ENCODE measurements at places on chromosomes 5 and 9. TPM values are rescaled to one million over a fixed set of nuclear protein-coding genes. Genes with fewer than 3 reads are reported as not detected.

- no peak for DNase-seq
Measured at GRCh38 chr9:121841771-121842611, 190.6 kb downstream of the DAB2IP start.

DNA sequence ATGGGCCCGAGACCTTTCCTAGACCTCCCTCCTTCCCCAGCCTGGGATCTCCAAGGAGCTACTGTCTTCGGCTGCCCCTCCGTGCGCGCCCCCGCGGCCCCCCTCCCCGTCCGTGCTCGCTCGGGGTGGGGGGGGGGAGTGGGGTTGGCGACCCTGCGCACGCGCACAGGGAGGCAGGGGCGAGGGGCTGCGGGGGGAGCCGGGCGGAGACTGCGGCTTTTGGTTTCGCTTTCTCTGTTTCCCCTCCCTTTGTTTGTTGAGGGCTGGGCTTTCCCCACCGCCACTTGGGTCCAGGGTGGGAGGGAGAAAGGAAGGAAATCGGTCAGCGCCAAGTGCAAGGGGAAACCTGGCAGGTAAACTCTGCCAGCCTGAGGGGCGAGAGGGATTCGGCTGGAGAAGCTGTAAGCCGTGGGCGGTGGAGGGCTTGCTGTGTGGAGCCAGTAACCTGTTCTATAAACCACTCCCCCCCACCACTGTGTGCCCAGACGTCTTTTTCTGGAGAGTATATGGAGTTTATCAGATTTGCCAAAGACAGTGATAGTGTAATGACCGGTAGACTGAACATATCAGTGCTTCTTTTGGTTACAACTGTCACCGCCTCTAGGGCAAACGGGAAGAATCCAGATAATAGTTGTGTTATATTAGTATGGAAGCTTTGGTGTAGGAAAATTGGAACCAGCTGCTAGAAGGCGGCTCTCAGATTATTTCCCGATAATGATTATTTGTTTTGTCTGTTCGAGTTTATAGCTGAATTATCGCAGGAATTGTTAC is 684 bp downstream of the DNAJA1 start:
- peak; percentile 74 for DNase-seq

GRCh38 chr9:108528231-108528630 is 327.6 kb downstream of the ACTL7B start:
- DNase-seq = no peak

DNA sequence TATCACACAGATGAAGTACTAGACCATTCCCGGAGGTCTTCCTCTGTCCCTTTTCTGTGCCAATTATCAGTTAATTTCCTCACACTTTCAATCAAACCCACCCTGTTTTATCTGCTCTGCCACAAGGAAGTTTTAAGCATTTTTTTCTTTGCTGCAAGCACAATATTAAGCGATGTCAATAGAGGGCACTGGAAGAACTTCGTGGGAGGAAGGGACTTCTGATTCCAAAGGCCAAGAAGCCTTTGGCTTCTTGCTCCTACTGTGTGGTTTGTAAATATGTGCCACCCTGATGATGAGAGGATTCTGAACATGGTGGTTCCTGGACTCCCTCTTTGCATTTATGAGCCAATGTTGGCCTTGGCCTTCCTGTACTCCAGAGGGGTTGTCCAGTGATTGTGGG is 1712.5 kb upstream of the C9orf72 start:
- no peak for DNase-seq

DNA sequence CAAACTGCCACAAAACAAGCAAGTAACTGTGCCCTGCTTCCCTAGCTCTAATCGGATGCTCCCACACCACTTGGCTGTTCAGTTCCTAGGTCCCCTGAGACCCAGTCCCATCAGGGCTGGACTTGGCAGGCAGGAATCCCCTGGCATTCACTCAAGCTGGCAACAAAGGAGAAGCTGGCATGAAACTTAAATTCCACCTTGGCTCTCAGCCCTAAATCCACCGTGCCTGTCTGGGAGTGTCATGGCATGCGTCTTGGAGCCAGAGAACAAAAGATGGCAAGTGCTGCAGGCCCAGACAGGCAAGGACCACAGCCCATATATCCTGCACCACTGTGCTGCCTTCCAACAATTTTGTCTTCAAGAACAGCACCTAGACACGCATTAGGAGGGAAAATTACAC is 38.2 kb downstream of the ETF1 start:
- DNase-seq = peak; percentile 31

The FAM169A gene
- 5.3 TPM for total RNA-seq

DNA sequence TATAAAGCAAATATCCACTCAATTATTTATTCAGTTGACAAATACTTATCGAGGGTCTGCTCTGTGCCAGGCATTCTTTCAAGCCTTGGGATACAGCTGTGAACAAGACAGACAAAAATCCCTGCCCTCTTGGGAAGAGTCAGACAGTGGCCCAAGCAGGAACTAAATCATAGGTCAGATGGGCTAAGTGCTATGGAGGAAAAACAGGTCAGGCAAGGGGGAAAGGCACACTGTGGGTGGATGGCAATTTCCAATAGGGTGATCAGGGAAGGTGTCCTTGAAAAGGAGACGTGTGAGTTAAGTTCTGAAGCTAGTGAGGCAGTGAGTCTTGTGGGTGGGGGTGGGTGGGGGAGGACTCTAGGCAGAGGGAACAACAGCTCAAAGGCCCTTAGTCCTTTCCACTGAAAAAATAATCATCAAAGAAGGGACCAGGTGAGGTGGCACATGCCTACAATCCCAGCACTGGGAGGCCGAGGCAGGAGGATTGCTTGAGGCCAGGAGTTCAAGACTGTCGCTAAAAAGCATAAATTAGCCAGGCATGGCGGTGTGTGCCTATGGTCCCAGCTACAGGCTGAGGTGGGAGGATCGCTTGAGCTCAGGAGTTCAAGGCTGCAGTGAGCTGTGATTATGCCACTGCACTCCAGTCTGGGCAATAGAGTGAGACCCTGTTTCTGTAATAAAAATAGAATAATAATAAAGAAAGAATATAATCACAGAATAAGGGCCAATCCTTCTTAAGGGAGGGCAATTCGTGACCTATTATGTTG is 95.2 kb upstream of the CPEB4 start:
- no peak for DNase-seq

DNA sequence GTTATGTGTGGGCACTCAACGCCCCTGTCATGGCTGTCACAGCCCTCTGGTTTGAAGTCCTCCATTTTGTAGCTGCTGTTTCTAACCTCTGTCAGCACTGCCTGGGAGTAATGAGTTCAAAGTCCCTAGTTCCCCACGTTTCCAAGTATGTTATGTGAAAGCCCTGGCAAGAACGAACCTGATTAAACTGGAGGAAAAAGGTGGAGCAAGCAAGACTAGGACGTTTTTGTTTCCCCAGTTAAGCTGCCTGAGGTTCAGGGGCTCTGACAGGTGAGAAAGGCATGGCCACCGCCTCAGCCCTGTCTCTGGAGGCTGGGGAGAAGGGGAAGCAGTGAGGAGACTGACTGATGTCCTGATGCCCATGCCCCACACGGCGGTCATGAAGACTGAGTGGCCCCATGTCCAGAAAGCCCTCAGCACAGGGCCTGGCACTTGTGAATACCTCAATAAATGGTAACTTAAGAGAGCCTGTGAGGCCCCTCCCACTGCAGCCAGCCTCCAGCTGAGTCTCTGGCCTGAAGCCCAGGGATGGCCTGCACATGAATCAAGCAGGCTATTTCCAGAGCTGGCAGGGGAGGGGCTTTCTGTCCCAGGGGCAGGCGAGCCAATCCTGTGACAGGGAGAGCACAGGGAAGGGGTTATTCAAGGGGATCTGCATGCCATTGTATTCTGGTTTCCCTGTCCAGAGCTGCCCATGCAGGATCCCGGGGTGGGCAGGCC is 61.8 kb downstream of the PFDN1 start:
- DNase-seq = peak; percentile 92

DNA sequence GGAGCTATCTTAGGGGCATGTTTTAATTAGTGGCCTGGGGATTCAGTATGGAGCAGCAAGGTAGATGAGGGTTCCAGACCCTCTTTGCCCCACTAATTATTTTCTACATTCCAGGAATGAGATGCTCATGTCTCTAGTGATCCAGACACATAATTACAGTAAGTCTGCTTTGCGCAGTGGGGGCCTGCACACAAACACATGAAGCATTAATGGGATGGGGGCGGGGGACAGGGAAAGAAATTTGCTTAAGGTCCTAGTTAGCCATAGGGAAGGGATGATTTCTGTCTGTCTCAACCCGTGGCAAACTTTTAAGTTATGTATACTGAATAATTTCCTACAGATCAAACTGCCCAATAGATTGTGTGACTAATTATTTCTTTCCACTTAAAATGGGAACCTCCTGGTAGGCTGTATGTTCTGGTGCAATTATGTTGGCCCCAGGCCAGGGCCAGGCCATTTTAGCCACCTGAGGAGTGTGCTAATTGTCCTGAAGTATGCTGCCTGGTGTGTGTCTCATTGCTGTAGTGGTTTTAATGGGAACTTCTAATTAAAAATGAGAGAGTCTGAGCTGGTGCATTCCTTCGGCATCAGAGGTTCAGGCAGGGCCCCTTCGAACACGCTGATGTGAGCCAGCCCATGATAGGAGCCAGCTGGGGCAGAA is 134.4 kb downstream of the PTTG1 start:
- DNase-seq = no peak

DNA sequence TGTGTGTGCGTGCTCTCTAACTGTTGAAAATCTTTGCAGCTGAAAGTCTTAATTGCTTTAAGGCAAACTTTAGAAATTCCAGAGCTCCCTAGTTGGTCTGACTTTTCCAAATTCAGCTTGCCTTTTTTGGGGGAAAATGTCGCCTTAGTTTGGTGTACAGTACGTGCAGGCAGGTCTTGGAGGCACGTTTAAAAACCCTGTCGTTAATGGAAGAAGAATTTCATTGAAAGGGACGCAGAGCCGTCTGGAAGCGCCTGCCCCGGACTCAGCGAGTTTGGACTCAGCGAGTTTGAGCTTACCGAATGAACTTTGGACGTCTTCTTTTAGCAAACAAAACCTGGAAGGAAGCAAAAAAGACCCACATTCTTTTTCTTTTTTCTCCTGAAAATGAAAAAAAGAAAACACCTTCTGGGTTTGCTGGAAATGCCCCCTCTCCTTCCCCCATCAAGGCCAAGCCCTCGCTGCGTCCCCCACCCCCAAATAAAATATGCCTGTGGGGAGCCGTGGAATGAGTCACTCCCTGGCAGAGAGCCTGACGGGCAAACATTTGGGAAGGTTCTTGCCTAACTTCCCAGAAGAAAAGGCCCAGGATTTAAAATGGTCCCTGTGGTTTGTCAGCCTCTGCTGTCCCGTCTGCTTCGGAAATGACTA is 1.5 kb downstream of the NEK6 start:
- DNase-seq = peak; percentile 87

Measured in umbilical cord (tissue), 2 donors.